Kidney tubule cell (primary cell): ENCODE measurements at places on chromosomes 6 and 20.
A peak's percentile ranks its signal among the peaks of the same experiment; 100 is the strongest.

DNA sequence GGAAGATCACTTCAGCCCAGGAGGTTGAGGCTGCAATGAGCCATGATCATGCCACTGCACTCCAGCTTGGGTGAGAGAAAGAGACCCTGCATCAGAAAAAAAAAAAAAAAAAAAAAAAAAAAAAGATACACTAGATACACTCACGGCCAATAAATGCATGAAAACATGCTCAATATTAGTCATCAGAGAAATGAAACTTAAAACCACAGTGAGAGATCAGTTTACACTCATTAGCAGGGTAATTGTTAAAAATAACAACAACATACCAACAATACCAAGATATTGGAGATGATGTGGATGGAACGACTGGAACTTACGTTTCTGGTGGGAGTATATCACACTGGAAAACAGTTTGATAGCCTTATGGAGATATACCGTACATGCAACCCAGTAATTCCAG is 29.9 kb downstream of the HS3ST5 start:
- DNase-seq: no peak

- no peak for DNase-seq
Measured at GRCh38 chr20:38253571-38253970, 7.0 kb downstream of the KIAA1755 start.

- no peak for DNase-seq
Measured at GRCh38 chr20:58990651-58991445, 9.8 kb downstream of the NELFCD start.

DNA sequence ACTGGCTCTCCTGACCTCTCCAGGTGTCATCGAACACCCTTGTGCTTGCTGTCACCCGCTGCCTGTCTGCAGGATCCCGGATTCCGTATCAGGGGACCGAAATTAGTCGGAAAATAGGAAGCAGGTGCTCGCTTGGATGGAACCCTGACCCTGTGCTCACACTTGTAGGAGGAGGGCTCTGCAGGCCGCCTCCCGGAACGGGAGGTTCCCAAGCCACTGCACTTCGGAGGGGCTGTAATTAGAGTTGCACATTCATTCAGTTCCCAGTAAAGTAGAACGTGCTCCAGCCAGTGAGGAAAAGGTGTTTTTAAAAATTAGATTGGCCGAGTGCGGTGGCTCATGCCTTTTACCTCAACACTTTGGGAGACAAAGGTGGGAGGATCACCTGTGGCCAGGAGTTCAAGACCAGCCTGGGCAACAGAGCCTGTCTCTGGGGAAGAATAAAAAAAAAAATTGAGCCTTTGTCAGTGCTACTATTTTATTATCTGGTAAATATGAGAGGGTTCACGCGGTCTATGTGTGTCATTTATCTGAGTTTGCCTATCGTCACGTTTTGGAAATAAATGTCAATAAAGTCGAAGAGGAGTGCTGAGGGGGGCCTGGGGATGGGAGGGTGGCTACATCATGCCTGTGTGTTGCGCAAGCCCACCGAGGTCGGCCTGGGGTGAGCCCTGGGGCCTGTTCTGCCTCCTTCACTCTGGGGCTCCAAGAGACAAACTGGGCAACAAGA is 1.5 kb upstream of the GMEB2 start:
- peak; percentile 88 for DNase-seq

GRCh38 chr6:9044426-9044825 is 609.1 kb upstream of the SLC35B3 start:
- DNase-seq: no peak

DNA sequence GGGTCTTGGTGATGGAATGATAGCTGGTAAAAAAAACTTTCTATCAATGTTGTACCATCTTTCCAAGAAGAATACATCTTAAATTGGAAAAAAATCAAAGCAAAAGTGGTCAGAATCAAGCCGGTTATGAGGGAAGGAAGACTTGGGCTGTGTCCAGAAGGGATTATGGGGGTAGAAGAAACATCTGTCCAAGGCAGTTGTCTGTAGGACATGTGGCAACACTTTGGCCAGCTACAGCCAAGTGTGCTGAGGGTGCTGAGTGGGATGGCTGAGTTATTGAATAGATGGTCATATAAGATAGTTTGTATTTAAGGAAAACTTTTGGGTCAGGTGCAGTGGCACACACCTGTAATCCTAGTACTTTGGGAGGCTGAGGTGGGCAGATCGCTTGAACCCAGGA is 38.4 kb downstream of the INSM1 start:
- no peak for DNase-seq

DNA sequence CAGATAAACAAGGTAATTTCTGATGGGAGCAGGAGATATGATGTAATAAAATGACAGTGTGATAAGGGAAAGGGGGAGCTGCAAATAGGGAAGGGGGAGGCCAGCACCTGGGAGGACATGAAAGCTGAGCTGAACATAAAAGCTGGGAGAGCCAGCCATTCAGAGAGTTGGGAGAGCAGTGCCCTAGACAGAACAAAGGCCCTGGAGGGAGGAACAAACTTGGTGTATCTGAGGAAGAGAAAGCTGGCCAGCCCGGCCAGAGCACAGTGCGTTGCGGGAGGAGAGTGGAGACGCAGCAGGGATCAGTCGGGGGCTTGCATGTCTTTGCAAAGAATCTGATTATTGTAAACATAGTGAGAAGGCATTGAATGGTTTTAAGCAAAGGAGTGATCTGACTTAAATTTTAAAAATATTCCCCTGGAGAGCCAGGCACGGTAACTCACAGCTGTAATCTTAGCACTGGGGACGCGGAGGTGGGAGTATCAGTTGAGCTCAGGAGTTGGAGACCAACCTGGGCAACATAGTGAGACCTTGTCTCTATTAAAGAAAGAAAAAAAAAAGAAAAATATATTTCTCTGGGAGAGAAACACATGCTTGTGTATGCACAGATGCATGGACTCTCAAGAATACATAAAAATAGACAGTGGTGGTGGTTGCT is 318.2 kb downstream of the ZFAND3 start:
- DNase-seq: no peak

DNA sequence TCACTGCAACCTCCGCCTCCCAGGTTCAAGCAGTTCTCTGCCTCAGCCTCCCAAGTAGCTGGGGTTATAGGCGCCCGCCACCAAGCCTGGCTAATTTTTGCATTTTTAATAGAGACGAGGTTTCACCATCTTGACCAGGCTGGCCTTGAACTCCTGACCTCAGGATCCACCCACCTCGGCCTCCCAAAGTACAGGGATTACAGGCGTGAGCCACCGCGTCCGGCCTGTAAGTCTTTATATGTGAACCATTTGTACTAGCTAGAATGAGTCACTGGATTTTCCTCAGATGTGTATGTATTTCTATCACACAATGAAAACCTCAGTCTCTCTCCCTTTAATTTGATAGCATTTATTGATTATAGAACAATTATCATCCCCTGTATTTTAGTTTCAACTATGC is 34.0 kb downstream of the ITCH start:
- DNase-seq: peak; percentile 38

DNA sequence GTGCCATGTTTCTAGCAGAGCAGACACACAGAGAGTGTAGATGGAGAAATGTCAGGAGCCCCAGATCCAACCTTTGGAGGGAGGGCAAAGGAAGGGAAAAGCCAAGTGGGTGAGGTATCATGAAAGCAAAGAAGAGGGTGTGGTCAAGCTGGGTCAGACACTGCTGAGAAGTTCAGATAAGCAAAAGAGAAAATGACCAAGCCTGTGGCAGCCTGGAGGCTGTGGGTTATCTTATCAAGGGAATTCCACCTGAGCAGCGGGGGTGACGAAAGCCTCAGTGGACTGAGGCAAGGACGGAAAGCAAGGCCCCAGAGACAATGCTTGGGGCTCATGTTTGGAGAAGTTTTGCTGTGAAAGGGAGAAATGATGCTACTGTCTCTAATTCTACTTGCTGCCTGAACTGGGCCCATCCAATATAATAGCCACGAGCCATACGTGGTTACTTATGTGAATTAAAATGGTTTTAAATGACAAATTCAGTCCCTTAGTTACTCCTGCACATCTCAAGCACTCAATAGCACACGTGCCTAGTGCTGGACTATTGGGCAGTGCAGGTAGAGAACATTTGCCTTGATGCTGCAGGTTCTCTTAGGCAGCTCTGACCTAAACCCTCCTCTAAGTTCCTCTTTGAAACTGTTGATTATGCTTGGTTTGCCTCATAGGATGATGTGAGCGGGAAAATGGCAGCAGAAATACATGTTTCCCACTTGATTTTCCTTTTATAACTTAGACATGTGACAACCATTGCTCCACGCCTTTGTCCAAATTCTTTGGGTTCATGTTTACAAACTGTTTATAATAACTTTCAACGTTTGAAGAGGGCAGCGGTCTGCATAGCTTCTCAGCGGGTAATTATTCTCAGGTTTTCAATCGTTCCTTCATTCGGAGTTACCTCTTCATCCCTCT is 63.7 kb downstream of the SLC22A23 start:
- no peak for DNase-seq

DNA sequence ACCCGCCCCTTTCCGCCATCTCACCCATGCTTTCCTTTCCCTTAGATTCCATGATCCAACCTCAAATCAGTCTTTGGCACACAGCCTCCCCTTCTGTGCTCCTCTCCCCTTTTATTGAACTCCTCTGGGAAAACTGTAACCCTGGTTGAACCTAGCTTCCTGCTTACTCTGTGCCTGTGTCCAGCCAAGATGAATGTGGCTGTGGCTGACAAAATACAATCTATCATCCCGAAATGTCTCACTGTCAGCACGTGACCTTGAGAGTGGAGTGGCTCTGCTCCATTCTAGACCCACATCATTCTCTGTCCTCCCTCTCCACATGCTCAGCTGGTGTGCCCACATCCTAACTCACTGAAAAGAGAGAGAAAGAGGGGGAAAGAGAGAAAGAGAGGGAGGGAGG is 11.0 kb downstream of the NCR2 start:
- DNase-seq: no peak

DNA sequence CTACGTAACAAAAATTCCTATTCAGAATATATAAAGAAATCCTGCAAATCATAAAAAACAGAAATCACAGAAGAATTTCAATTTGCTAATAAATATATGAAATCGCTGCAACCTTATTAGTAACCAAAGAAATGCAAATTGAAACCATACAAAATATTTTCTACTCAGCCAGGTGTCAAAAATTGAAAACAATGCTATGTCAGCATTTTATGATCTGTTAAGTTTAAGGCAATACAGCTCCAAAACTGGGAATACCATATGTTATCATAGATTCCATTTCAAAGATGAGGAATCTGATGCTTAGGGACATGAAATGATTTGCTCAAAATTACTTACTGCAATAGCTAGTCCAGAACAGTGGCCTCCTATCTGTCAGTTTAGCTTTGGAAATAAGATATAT is 168.9 kb downstream of the ID4 start:
- DNase-seq: no peak

DNA sequence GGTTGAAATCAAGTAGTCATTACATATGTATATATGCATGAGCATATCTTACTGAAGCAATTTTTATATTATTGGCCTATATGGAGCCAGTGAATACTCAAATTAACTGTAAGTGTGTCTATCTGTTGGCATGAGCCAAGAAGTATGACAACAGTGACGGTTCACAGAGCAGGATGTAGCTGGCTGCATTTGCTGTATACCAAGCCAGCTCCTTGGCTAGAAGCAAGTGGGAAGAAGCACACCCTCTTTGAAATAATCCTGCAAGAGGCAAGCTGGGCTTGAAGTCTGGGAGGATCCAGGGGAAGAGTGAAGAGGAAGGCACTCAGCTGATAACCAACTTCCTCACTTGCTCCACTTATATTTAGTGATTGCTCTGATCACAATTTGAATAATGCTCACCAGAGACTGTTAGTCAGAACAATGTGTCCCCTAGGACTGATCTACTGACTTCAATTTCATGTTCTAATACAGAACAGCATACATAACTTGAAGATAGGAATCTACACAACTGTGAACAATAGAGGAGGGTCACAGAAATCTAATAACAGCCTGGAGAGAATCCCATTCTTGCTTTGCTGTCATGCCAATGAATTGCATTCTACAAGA is 497.3 kb downstream of the PRKN start:
- no peak for DNase-seq

DNA sequence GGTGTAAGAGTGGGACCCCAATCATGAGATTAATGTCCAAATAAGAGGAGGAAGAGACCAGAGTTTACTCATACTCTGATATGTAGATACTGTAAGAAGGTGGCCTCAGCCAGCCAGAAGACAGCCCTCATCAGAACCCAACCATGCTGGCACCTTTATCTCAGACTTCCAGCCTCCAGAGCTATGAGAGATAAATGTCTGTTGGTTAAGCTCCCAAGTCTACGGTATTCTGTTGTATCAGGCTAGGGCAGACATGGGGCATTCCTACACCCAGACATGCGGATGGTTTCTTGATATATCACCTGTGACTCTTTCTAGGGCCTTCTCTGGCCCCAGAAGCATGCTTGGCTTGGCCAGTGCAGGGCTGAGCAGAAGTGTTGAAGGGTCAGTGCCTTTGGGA is 247.4 kb upstream of the RIN2 start:
- DNase-seq: no peak

DNA sequence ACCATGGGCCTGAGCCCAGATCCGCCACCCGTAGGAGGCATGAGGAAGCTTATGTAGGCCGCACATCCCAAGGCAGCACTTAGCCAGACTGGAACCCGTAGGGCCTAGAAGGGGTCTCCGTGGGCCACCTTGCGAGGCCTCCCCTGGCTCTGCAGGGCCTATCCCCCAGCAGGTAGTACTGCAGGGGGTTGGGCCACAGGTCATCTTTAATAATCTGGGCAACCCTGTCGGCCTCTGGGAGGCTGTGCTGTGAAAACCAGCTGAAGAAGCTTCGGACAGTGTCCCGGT is 18.5 kb downstream of the PLAGL2 start:
- no peak for DNase-seq

DNA sequence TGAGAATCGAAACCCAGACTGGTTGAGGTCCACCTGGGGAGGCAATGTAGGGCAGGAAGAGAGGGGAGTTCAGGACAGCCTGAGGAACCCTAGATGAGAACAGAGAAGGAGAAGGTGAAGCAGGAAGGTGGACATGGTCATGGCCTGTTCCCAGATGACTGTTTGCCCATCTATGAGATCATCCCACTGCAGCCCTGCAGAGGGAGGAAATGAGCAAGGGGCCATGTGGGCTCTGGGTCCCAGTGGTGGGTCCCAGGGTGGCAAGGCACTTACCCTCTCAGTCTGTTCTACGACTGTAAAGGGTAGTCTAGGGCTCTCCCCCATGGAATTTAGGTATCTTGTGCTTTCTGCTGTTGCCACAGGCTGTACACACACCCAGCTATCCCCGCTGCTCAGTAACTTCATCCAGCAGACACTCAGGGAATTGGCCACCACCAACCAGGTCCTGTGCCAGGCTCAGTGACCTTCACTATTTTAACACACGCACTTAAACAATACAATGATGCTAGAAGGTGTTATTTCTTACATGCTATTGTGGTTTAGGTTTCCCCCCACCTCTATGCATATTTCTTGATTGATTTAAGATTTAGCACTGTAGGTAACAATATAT is 89.8 kb downstream of the TOX2 start:
- no peak for DNase-seq

GRCh38 chr6:2503816-2504494 is 246.8 kb downstream of the MYLK4 start:
- DNase-seq: no peak
